ENCODE measurements at places on chromosomes 13 and 19.
A peak's percentile ranks its signal among the peaks of the same experiment; 100 is the strongest.

- DNase-seq = no peak
These were observed 159.1 kb downstream of the GPC5 start for GRCh38 chr13:91557328-91558090.

- DNase-seq = no peak
These were observed 22.3 kb upstream of the MYDGF start for GRCh38 chr19:4692251-4693077.

DNA sequence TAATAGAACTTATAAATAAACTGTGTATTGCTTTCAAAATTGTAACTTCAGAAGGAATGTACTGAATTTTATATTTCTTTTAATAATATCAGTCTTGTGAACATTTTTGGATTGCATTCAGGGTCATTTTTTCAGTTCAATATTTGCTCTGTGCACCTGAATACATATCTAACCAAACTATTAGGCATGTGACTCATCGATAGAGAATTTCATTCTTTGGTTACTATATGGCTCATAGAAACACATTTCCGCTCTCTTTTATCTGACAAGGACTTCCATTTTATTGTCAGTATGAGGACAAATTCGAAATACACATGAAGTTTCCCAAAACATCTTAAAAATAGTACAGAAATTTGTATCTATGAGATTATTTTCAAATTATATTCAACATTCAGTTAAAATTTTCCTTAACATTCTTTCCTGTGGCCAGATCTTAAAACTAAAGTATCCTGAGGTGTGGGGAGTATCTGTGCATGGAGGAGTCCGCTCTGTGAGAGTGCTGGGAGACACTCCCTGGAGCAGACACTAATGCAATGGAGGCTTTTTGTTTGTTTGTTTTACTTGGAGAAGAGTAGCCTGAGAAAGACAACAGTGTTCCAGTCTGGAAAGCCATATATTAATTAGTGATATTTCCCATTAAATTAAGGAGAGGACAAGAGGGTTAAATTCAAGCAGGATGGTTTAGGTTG, 483.6 kb downstream of the PCDH20 start:
- no peak for DNase-seq

- DNase-seq = no peak
These were observed 80.7 kb upstream of the SLITRK5 start for GRCh38 chr13:87590518-87590917.

GRCh38 chr13:99495466-99496183, 5.6 kb upstream of the TM9SF2 start:
- DNase-seq = no peak

GRCh38 chr13:30355384-30355699, 48.0 kb upstream of the KATNAL1 start:
- no peak for DNase-seq

GRCh38 chr13:53160211-53160610, 131.6 kb downstream of the OLFM4 start:
- no peak for DNase-seq

- no peak for DNase-seq
These were observed 11.1 kb downstream of the CKM start for GRCh38 chr19:45311621-45312020.

GRCh38 chr13:59447031-59447430, 716.7 kb downstream of the DIAPH3 start:
- no peak for DNase-seq

DNA sequence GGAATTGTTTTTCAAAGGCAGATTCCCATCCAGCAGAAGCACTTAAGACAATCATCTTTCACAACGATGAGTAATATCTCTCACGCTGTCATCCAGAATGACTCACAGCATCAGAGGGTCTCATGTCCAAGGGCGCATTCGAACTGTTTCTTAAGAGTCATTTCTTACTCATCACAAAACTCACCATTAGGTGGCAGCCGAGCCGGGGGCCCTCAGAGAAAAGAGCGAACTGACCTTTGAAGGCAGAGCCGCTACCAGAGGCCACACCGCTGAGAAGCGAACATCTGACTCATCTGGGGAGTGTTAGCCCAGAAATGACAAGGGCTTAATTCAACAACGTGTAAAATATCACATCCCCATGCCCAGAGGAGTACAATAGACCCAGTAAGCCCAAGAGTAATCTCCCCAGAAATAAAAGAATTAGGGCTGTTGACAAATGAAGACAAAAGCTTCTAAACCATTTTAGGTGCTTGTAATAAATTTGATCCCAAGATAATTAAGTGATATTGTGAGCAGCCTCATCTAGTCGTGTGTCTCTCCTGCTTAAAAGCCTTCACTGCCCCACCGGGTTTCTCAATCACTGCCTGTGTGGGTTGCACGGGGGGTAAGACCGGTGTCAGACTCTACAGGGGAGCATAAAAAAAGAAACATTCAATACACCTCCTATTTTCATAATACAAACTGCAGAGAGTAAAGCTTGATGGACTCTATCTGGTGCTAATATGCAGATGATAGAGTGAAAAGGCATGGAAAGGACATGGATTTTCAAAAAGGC, 96.2 kb downstream of the CYSLTR2 start:
- peak; percentile 94 for DNase-seq

DNA sequence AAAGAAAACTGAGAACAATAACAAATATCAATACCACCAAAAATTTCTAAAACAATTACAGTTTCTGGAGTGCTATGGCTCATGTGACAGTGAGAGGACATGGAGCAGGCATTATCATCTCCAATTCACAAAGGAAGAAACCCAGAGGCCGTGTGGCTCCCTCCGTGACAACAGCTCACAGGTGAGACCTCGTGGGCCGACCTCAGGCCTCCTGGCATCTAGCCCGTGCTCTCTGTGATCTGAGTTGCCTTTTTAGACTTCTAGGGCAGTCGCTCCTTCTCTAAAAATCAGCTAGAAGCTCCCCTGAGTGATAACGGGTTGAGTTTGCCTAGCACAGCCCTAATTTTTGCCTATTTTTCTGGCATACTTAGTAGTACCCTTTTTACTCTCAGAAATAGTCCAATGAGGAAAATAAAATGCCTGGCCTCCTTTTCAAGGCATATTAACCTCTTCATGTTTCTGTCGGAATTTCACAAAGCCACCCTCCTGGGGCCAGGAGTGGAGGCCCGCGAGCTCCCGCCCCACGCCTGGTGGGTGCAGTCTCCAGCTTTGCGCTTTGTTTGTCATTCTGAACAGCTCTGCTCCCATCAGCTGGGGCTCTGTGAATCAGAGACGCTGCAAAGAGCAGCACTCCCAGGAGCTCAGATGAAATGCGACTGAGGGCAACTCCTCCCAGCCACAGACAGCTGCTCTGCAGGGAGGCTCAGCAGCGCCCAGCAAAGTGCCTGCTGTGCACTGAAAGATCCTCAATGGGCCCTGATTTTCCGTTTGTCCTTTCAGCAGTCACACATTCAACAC, 292.5 kb downstream of the UQCRFS1 start:
- DNase-seq = no peak

GRCh38 chr19:53989600-53990533, 1.6 kb upstream of the CACNG6 start:
- no peak for DNase-seq

GRCh38 chr13:91596842-91597241, 198.4 kb downstream of the GPC5 start:
- DNase-seq = no peak

- DNase-seq = peak; percentile 10
These were observed at the start of gene APLP1 for GRCh38 chr19:35868172-35868822. Gene APLP1 (plus strand): TSS chr19:35868574. CDS start chr19:35868637, 63 bp downstream.

GRCh38 chr19:29514525-29515232, 11.1 kb upstream of the VSTM2B start:
- no peak for DNase-seq

- DNase-seq = no peak
These were observed 919.9 kb upstream of the MIR17HG start for GRCh38 chr13:90427322-90428272.

DNA sequence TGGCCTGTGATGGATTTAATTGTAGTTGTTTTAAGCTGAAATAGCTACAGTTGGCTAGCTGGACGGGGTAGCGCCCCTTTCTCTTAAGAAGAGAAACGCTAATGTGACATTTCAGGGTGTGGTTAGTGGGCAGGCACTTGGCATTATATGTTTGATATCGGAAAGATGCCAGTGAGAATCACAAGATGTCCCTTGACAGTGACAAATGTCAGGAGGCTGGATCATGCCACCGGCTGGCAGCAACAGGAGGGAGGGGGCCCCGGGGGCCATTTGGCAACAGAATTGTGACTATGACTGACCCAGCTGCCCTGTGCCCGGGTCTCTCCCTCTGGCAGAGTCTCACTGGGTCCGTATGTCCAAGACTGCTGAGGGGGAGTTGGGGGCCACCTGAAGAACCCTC, 4.7 kb downstream of the DCAF15 start:
- no peak for DNase-seq

DNA sequence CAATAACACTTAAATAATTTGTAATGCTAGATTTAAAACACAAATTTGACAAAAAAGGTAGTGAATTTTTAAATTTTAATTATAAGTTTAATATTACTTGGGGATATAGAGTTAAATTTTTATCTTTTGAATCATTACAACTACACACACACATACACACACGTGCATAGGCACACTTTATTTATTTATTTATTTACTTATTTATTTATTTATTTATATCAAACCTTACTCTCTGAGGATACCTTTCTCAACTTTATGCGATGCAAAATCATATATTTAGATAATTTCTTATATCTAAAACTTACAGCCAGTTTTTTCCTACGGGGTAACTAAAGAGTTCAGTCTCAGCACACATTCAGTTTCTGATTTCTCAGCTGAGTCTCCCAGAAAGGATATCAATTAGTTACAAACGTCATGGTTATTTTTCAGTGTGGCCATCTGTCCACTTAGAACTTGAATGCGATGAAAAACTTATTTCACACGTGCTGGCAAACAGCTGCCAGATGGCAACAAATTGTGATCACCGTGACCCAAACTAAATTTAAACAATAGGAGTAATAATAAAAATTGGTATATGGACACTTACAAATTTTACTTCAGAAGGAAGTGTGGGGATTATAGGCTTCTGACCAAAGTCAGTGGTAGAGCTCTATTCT, 683.1 kb upstream of the PRR20A start:
- DNase-seq = no peak

DNA sequence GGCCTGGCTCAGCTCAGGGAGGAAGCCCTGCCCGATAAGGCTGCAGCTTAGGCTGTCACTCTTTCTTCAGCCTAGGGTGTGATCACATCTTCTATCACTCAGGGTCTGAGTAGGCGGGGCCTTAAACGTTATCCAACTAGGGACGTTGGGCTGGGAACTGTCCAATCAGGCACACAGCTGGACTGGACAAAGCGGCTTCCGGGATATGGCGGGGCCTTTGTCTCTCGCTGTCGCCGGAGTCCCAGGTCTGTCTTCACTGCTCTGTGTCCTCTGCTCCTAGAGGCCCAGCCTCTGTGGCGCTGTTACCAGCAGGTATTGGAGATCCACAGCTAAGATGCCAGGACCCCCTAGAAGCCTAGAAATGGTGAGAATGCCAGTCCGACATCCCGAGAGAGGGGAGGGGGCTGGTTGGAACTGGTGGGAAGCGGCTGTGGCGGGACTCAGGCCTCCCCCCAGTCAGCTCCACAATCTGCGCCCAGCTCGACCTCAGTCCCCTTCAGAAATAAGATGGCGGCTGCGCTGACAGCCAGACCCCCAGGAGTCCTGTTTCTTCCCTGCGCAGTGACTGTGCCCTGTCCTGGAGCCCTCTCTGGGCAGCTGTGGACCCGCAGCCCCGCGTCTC, at the start of gene ZNF254:
ZNF254 (plus strand) TSS at position 214 of the 622 bp plus-strand sequence; CDS start at position 335, 121 bp downstream.
- DNase-seq = peak; percentile 92

DNA sequence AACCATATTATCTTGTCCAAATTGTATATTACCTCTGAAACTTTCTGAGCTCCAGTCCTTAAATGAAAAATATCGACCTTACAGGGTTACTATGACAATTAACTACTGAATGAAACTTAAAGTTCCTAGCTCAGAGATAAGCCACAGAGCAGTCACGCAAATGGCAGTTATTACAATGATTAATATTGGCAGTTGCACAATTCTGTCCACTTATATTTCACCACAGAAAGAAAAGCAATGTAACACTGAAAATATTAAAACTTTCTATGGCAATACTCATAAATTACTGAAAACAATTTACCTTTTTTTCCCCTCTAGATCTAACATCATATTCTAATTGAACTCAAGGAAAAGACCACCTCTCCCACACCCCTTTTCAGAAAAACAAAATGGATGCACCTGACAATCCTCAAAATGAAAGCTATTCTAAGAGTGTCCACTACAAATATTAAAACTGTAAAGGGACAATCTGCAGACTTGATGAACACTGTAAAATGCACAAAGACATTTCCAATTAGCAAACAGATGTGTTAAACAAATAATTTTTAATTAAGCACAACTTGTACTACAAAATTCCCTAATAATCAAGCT, 14.6 kb downstream of the LNX2 start:
- DNase-seq = no peak

DNA sequence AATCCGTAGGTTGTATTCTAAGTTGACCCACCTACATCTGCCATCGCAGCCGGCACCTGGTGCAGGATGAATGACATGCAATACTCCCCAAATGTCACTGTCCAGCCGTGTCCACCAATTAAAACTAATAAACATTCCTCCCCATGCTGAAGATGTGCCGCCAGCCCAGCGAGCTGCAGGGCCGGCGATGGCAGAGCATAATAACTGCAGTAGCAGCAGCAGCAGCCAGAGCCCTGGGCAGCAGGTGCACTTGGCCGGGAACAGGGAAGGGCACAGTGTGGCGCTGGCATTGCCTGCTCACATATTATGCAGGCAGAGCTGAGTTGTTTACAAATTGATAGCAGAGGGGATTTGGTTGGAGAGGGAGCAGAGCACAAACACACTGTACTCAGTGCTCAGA, 754.9 kb downstream of the OLFM4 start:
- DNase-seq = no peak

GRCh38 chr13:69547780-69548179, 559.8 kb upstream of the ATXN8OS start:
- no peak for DNase-seq

DNA sequence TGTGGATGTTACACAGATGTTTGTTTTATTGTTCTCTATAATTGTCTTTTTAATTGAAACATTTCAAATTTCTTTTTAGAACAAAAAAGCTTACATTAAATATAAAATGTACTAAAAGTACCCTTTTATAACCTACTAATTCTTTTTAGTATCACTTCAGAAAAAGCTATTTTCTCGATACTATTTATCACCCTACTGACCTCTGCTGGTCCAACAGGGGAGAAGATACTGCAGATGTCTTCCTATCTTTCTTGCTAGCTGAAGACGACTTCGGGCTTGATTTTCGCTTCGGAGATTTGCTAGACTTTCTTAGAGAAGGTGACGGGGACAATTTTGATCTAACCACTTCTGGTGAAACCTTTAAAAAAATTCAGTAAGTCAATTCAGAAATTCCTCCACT, 42.4 kb downstream of the ZC3H13 start:
- DNase-seq = no peak

GRCh38 chr19:51695702-51696315, 2.7 kb downstream of the SPACA6 start:
- no peak for DNase-seq

GRCh38 chr13:78131811-78132210, 213.2 kb upstream of the EDNRB start:
- DNase-seq = no peak
